Type B pancreatic cell (in vitro differentiated cells): ENCODE measurements at places on chromosomes 11 and 22. TPM values are rescaled to one million over a fixed set of nuclear protein-coding genes. Genes with fewer than 3 reads are reported as not detected.

The PRCP gene
- total RNA-seq, result 61.1 and 77.5 TPM in 2 replicates

The TBX10 gene
- total RNA-seq, result not detected in 2 replicates

The NCF4 gene
- 0.59 TPM in 1 of 2 replicates, not detected in the other for total RNA-seq

The SAA4 gene
- not detected in 2 replicates for total RNA-seq

The TMEM86A gene
- total RNA-seq, result 3.6 and 6.5 TPM in 2 replicates

The FXYD6 gene
- 22.9 and 66.6 TPM in 2 replicates for total RNA-seq

The CPT1A gene
- total RNA-seq, result 36.1 and 44.1 TPM in 2 replicates

The OR52N4 gene
- total RNA-seq, result not detected in 2 replicates

The THY1 gene
- 2.0 and 19.0 TPM in 2 replicates for total RNA-seq

The PDGFD gene
- total RNA-seq, result 17.8 and 27.9 TPM in 2 replicates

The PTPN5 gene
- 0.48 and 1.7 TPM in 2 replicates for total RNA-seq

- H3K27ac ChIP-seq, result no peak overlapping the region
- DNase-seq, result no peak
- H3K4me1 ChIP-seq, result peaks cover 38% of the 10 kb centered on the region
Measured at GRCh38 chr22:42433754-42434682, 1.8 kb upstream of the NFAM1 start.

GRCh38 chr11:63490551-63491239, at the start of gene PLAAT5:
PLAAT5 (minus strand) TSS chr11:63491167; CDS start chr11:63491034, 133 bp downstream.
- peaks cover 20% of the 10 kb centered on the region for H3K27me3 ChIP-seq
- DNase-seq, result no peak
- peaks cover 38% of the 10 kb centered on the region for H3K4me1 ChIP-seq
- H3K4me3 ChIP-seq, result peak within 1 kb of the TSS; percentile 92
- H3K27ac ChIP-seq, result peak within 1 kb of the TSS; percentile 88
- peaks cover 10% of the 10 kb centered on the region for H3K36me3 ChIP-seq

- H3K27ac ChIP-seq, result no peak overlapping the region
- no peaks in the 10 kb centered on the region for H3K36me3 ChIP-seq
- no peaks in the 10 kb centered on the region for H3K27me3 ChIP-seq
- no peak for DNase-seq
- no peaks in the 10 kb centered on the region for H3K4me1 ChIP-seq
Measured at GRCh38 chr11:27122001-27122400, 81.4 kb downstream of the BBOX1 start.

DNA sequence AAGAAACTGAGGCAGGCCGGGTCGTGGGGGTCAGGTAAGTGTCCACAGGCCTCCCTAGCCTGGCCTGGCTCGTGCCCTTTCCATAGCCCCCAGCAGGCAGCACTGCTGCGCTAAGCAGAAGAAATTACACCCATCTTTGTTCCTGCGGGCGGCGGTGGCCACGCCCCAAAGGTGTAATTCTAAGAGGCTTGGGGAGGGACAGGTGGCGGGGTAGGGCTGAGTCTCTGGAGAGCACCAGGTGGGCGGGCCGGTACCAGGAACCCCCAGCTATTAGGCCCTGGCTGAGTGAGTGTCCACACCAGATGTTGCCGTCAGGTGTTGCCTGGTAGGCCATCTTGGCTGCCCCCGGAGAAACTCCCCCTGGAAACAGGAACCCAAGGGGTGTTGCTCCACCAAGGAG, 12.3 kb upstream of the ARAP1 start:
- no peak for DNase-seq
- H3K27me3 ChIP-seq, result no peaks in the 10 kb centered on the region
- H3K27ac ChIP-seq, result peak overlapping the region; percentile 58
- H3K4me3 ChIP-seq, result no peak overlapping the region

GRCh38 chr11:30406978-30407762, 84.3 kb downstream of the ARL14EP start:
- no peak overlapping the region for H3K4me3 ChIP-seq
- H3K36me3 ChIP-seq, result peaks cover 11% of the 10 kb centered on the region
- peaks cover 10% of the 10 kb centered on the region for H3K4me1 ChIP-seq
- no peaks in the 10 kb centered on the region for H3K27me3 ChIP-seq
- no peak for DNase-seq

DNA sequence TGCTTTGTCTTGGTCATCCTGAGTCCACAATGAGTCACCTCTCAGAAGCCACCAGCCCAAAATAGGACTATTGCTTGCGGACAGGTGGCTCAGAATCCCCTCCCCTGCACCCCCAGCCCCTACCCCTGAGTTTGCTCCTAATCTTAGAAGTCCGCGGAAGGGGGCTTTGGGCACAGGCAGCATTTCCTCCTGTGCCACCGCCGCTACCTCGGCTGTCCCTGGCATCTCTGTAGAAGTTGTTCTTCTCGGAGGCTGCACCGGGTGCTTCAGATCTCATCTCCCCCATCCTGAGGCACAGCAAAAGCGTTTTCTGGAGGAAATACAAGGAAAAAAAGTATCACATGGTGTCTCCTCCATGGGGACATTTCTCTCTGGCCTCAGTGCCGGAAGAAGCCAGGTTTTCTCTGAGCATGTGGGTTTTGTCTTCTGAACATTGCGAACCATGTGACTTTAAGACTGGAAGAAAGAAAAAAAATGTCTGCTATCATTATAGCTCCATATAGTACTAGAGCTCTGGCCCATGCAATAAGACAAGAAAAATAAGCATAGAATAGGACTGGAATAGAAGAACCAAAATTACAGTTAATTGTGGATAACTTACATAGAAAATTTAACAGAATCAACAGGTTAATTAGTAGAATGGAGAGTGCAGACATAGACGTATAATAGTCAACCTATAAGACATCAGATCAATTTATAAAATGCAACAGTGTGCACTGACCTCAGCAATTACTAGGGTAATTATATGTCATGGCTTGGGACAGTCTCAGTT, 63.2 kb downstream of the SHISAL1 start:
- no peak overlapping the region for H3K27ac ChIP-seq
- no peaks in the 10 kb centered on the region for H3K36me3 ChIP-seq
- no peaks in the 10 kb centered on the region for H3K4me1 ChIP-seq
- peaks cover 4% of the 10 kb centered on the region for H3K27me3 ChIP-seq

DNA sequence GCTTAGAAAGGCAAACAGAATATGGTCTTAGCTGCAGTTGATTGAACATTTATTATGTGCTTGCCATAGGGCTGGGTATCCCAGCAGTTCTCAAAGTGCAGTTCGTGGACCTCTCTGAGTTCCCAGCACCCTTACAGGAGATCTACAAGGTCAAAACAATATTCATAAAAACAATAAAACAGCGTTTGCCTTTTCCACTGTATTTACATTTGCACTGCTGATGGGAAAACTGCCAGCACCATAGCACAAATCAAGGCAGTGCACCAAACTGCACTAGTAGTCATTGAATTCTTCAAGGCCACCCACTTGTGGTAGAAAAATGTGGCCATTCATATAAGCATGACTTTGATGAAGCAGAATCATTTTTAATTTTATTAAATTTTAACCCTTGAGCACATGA, 128.1 kb downstream of the CCDC34 start:
- no peak overlapping the region for H3K27ac ChIP-seq
- peaks cover 3% of the 10 kb centered on the region for H3K27me3 ChIP-seq
- no peak overlapping the region for H3K4me3 ChIP-seq
- DNase-seq, result no peak

GRCh38 chr22:40610329-40610850, 26.1 kb downstream of the MRTFA start:
- H3K27me3 ChIP-seq, result no peaks in the 10 kb centered on the region
- H3K4me3 ChIP-seq, result no peak overlapping the region
- DNase-seq, result no peak
- H3K27ac ChIP-seq, result peak overlapping the region; percentile 57
- H3K4me1 ChIP-seq, result peaks cover 34% of the 10 kb centered on the region

GRCh38 chr22:49395617-49396016, 432.1 kb downstream of the BRD1 start:
- peaks cover 5% of the 10 kb centered on the region for H3K27me3 ChIP-seq
- H3K36me3 ChIP-seq, result no peaks in the 10 kb centered on the region
- no peaks in the 10 kb centered on the region for H3K4me1 ChIP-seq
- no peak for DNase-seq

- H3K4me1 ChIP-seq, result peaks cover 15% of the 10 kb centered on the region
- no peak overlapping the region for H3K4me3 ChIP-seq
- H3K27me3 ChIP-seq, result peaks cover 31% of the 10 kb centered on the region
- no peaks in the 10 kb centered on the region for H3K36me3 ChIP-seq
- H3K27ac ChIP-seq, result no peak overlapping the region
Measured at GRCh38 chr11:131471976-131472375, 101.6 kb downstream of the NTM start.

GRCh38 chr11:114366331-114367243, 33.7 kb downstream of the C11orf71 start:
- DNase-seq, result no peak
- peak overlapping the region; percentile 30 for H3K27ac ChIP-seq
- H3K27me3 ChIP-seq, result no peaks in the 10 kb centered on the region
- peaks cover 4% of the 10 kb centered on the region for H3K4me1 ChIP-seq

DNA sequence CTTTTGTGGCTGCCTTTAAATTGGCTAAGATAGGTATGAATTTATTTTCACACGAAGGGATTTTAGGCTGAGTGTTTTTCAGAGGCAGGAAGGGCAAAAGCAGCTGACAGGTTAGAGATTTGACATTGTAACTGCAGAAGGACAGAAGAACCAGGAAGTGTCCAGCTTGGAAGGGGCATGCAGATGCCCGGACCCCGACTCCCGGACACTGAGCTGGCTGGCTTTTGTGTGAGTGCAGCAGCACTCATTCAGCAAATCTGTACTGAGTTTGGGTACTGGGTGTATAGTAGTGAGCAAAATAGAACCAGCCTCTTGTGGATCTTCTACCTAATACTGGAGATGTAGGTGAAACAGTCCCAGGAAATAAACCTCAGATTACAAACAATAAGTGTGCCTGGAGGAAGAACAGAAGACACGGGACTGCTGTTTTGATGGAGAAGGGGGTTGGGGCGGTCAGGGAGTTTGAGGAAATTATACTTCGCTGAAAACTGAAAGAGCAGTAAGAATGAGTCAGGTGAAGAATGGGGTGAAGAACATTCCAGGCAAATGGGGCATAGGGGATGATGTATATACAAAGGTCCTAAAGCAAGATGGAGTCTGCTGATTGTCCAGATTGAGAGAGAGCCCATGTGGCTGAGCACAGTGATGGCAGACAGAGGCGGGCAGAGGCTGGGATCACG, 64.6 kb downstream of the PPFIBP2 start:
- H3K27me3 ChIP-seq, result no peaks in the 10 kb centered on the region
- H3K4me3 ChIP-seq, result peak overlapping the region; percentile 86
- H3K4me1 ChIP-seq, result peaks cover 84% of the 10 kb centered on the region
- H3K36me3 ChIP-seq, result peaks cover 4% of the 10 kb centered on the region
- H3K27ac ChIP-seq, result peak overlapping the region; percentile 93

GRCh38 chr22:50691521-50691920, 18.9 kb downstream of the SHANK3 start:
- H3K4me3 ChIP-seq, result no peak overlapping the region
- no peak for DNase-seq
- H3K4me1 ChIP-seq, result no peaks in the 10 kb centered on the region
- peaks cover 19% of the 10 kb centered on the region for H3K36me3 ChIP-seq
- no peaks in the 10 kb centered on the region for H3K27me3 ChIP-seq

DNA sequence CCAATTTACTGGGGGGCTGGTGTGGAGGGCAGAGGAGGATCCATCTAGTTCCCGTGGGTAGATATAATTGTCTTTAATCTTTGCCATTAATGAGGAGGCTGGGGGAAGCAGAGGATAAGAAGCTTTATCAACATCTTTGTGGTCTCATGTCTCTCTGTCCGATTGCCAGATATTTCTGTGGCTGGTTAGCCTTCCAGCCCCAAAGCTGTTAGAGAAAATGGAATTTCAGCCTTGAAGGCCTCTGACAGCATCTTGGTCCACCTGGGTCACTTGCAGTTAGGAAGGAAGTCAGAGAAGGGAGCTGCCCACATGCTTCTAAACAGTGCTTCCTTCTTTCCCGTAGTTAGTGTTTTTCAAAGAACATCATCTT, 56.9 kb downstream of the ABTB2 start:
- H3K4me1 ChIP-seq, result peaks cover 56% of the 10 kb centered on the region
- no peaks in the 10 kb centered on the region for H3K36me3 ChIP-seq
- no peaks in the 10 kb centered on the region for H3K27me3 ChIP-seq

DNA sequence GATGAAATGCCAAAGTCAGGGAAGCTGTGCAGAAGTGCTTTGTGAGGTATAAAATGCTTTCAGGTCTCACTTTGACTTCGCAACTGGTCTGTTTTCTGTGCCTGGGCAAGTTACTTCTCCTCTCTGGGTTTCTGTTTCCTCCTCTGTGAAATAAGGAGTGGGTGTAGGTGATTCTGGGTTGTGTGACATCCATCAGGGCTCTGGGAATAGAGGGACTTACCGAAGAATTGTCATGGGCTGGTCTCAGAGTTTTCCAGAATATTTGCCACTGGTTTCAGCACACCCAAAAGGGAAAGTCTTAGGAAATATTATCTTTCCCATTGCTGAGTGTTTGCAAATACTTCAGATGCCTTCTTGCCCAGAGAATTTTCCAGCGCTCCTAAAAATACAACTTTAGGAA, 118.4 kb downstream of the KIAA1671 start:
- no peaks in the 10 kb centered on the region for H3K27me3 ChIP-seq
- peaks cover 14% of the 10 kb centered on the region for H3K4me1 ChIP-seq
- H3K4me3 ChIP-seq, result no peak overlapping the region
- DNase-seq, result no peak
- no peaks in the 10 kb centered on the region for H3K36me3 ChIP-seq

- H3K4me1 ChIP-seq, result peaks cover 16% of the 10 kb centered on the region
- H3K27ac ChIP-seq, result no peak overlapping the region
- H3K4me3 ChIP-seq, result no peak overlapping the region
- H3K27me3 ChIP-seq, result no peaks in the 10 kb centered on the region
Measured at GRCh38 chr11:72038491-72038890, 39.8 kb downstream of the IL18BP start.

GRCh38 chr11:225734-226453, 10.2 kb downstream of the SIRT3 start:
- peaks cover 13% of the 10 kb centered on the region for H3K36me3 ChIP-seq
- no peaks in the 10 kb centered on the region for H3K4me1 ChIP-seq

DNA sequence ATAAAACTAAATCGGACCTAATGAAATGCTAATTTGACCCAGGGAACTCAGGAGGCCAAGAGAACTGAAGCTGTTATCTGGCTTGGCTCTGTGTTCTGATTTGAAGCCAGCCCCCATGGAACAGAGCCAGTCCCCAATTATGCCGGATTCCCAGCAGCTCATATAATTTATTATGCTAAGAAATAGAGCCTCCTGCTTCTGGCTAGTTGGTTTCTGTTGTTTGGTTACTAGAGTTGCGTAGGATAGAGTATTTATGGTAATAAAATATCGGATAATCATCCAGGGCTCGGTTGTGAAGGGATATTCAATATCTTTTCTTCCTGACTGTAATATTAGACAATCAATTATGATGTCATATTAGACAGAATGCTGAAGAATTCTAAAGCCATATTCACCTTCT, 120.4 kb upstream of the TTC12 start:
- H3K4me3 ChIP-seq, result no peak overlapping the region
- peaks cover 67% of the 10 kb centered on the region for H3K4me1 ChIP-seq
- H3K36me3 ChIP-seq, result no peaks in the 10 kb centered on the region
- DNase-seq, result no peak
- H3K27me3 ChIP-seq, result peaks cover 15% of the 10 kb centered on the region

- H3K27me3 ChIP-seq, result no peaks in the 10 kb centered on the region
- H3K36me3 ChIP-seq, result peaks cover 17% of the 10 kb centered on the region
- DNase-seq, result no peak
- H3K4me1 ChIP-seq, result no peaks in the 10 kb centered on the region
- H3K27ac ChIP-seq, result peak overlapping the region; percentile 11
- no peak overlapping the region for H3K4me3 ChIP-seq
Measured at GRCh38 chr22:43060183-43060582, 29.0 kb downstream of the TTLL1 start.

GRCh38 chr11:61602775-61603569, 22.1 kb upstream of the SYT7 start:
- H3K4me3 ChIP-seq, result no peak overlapping the region
- H3K27me3 ChIP-seq, result peaks cover 15% of the 10 kb centered on the region
- no peak for DNase-seq
- no peak overlapping the region for H3K27ac ChIP-seq
- H3K36me3 ChIP-seq, result no peaks in the 10 kb centered on the region
- H3K4me1 ChIP-seq, result peaks cover 12% of the 10 kb centered on the region
